Left lung (tissue), 14 donors: ENCODE measurements at places on chromosomes 2 and 18. TPM values are rescaled to one million over a fixed set of nuclear protein-coding genes. Genes with fewer than 3 reads are reported as not detected.

GRCh38 chr2:196182439-196183171 is 11.2 kb upstream of the STK17B start:
- DNase-seq, result no peak

GRCh38 chr2:3148716-3149115 is 228.9 kb downstream of the EIPR1 start:
- no peak for DNase-seq

DNA sequence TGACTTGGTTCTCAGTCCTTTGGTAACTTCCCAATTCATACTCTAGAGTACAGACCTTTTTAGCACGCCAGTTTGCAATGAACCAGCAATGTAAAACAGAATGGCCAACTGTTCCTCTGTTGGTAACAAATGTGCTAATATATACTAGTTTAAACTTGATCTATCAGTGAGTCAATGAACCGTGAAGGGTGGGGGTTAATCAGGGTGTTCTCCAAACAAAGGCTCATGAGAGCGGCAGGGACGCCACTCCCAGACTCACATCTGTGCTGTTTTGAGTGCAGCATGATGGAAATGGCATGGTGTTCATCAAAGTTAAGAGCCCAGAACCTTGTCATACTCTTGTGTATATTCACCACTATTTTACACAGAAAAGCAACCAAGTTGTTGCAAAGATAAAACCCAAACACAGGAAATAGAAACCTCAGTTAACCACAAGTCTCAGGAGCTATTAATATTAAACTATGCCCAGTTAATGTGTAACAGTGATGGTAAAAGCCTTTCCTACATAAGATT is 70.3 kb downstream of the CERKL start:
- no peak for DNase-seq

DNA sequence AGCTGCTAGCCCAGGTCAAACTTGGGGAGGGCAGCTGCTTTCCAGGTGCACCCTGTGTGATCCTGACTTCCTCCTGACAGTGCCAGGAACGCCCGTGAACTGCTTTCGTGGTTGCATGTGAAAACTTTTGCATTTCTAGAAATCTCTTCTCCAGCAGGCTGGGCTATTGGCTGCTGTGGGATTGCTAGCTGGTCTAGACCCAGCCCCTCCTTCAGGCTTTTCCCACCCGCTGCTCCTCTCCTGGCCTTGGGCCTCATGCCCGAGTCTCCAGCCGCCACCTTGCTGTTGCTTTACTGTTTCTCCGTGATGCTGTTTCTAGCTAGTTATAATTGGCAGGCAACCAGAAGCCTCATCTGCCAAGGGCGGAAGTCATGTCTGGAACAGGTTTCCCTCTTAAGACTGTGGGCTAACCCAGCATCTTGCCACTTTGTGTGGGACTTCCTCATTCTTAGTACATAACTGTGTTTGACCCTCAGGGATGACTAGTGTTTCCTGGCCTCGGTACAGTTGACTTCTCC is 27.0 kb upstream of the MGAT4A start:
- peak; percentile 44 for DNase-seq

DNA sequence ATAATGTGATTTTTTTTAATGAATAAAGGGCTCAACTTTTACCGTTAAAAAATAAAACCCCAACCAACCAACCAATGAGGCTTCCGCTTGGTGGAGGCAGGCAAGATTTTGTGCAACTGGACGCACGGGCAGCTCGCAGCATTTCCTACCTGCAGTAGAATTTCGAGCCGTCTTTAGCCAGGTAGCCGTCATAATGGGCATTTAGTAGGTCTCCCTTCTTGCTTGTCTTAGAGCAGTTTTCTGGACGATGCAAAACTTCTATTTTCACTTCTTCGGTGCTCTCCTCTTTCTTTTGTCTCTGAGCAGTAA is 316 bp downstream of the FKBP7 start:
- DNase-seq, result no peak

Gene TUBA4B
- polyA plus RNA-seq, result 1.1 TPM

GRCh38 chr2:981759-982158 is 31.1 kb downstream of the SNTG2 start:
- DNase-seq, result no peak

Gene LCT
- polyA plus RNA-seq, result 0.07 TPM

GRCh38 chr2:134011936-134012586 is 241.8 kb upstream of the MGAT5 start:
- no peak for DNase-seq

Gene GAREM1
- 15.9 TPM for polyA plus RNA-seq

DNA sequence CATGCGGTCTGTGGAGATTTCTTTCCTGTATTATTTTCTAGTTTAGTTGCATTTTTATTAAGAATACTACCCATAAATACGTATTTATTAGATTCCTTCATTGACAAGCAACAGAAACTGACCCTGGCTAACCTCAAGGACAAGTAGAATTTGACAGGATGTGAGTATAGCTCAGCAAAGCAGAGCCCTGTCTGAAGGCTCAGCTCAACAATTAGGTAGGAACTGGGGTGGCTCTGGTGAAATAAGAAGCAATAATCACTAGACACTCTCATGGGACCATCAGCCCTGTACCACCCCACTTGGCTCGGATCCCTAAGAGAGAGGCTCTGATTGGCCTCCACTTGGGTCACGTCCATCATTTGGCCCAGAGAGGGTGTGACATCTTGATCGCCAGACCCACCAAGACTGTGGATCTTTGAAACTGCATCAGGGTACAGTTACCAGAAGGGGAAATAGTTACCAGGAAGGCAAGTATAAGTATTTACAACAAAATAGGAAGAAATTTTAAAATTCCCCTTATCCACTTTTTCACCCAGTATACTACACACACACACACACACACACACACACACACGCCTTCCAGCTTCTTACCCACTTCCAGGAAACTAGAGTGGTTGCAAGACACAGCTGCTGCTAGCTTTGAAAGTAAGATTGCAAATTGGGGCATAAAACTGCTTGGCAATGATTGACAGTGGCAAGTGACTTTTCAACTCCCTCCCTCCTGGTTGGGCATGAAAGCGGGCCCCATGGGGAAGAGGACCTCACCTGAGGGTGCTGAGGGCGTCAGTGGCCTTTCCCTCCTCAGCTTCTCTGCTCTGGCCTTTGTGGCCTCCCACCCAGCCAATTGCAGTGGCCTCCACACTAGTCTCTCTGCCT is 41.8 kb downstream of the KCTD18 start:
- DNase-seq, result no peak

GRCh38 chr2:100043081-100043890 is 99.1 kb downstream of the AFF3 start:
- DNase-seq, result no peak

Gene LIMS1
- polyA plus RNA-seq, result 63.2 TPM

Gene GRP
- polyA plus RNA-seq, result 51.3 TPM

GRCh38 chr2:239589833-239590232 is 189.0 kb upstream of the HDAC4 start:
- DNase-seq, result no peak

Gene MDH1B
- 4.3 TPM for polyA plus RNA-seq

DNA sequence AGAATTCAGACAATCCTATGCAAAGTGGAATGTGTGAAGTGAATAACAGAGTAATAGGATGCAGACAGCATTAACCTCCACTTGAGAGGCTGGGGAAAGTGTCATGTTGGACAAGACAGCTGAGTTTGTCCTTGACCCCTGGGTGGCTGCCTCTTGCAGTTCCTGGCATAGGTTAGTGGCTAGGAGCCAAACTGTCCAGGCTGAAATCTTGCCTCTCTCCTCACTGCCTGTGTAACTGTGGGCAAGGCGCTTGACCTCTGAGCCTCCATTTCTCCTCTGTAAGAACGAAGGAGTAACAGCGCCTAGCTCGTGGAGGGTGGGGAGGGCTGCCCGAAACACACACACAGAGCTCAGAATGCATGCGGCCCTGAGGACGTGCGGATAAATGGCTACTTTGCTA is 34.8 kb upstream of the LDLRAD4 start:
- no peak for DNase-seq

GRCh38 chr18:46891742-46892214 is 25.5 kb downstream of the PIAS2 start:
- DNase-seq, result no peak

DNA sequence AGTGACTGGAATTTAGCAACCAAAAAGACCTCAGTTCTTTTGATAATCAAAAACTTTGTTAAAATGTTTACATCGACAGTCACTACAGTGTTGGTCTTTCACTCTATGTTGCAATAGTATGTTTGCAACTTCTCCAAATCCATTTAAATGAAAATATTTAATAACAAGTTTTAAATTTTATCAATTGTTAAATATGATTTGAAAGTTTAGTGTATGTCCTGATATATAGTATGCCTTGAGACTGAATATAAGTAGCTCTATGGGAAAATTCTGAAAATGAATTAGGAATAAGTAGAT is 109.9 kb downstream of the ANKRD44 start:
- DNase-seq, result no peak

GRCh38 chr18:55338978-55339650 is 248.9 kb downstream of the TCF4 start:
- no peak for DNase-seq

DNA sequence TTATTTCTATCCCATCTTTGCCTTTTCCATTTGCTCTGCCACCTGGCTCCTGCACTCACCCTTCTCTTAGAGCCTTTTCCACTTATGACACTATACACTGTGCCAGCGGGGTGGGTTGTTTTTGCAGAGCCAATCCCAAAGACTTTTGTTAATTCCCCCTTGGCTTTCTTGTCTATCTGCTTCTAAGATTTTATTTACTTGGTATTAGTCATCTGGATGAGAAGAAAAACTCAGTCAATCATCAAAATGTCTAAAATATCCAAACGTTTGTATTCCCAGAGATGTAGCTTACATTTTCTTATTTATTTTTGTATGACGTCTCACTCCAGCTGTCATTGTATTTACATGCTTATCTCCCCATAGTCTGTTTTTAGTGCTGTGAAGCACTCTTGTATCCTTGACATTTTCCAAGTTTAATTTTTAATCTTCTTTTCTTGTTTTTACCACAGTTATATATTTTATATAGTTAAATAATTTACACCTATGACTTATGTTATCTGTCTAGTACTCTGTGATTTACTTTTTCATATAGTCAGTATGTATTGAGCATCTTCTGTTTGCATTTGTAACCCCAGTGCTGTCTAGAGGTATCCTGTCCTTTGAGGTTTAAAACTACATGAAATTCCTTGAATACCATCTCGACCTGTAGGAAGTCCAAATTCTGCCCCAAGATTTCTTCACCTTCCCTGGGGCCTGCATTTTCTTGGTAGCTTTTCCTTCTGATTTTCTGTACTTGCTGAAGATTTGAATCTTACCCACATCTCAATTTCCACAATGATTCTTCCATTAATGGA is 55.1 kb downstream of the COL4A3 start:
- no peak for DNase-seq

GRCh38 chr18:48974304-48975119 is 23.7 kb upstream of the SMAD7 start:
- no peak for DNase-seq

Gene FAM110C
- 7.0 TPM for polyA plus RNA-seq

DNA sequence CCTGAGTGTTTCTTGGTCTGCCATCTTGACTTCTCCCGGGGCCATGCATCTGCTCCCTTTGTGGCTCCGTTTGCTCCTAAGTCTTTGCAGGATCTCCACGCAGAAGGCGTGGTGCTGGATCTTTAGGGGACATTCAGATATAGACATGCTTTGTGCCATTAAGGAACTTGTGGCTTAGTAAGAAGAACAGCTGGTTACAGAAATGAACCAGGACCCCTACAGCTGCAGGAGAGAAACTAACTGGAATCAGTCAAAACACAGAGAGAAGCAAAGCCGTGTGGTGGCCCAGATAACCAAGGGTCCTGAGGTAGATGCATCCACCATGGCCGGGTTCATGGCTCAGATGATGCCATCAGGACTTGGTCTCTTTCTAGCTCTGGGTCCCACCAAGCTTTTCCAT is 97.6 kb downstream of the SH3RF3 start:
- DNase-seq, result no peak

DNA sequence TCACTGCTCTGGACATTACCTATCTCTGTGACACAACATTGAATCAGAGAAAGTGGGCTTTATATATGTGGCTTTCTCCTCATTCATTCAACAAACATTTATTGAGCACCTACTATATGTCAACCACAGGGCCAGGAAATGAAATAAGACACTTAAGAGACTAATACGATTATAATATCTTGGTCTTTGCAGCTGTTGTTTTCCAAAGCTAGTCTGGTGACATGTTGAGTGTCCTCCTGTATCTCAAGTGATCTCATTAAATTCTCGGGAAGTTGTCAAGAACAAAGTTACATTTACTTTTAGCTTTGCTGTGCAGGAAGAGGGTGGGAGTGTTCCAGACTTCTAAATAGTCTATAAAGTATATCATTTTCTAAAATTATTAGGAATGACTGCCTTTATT is 164.6 kb upstream of the SP5 start:
- no peak for DNase-seq

Gene RUFY4
- polyA plus RNA-seq, result 0.45 TPM

Gene GDF7
- 0.23 TPM for polyA plus RNA-seq

GRCh38 chr2:175744000-175744399 is 258.1 kb downstream of the LNPK start:
- no peak for DNase-seq

Gene GRHL1
- polyA plus RNA-seq, result 6.4 TPM

- DNase-seq, result no peak
Measured at GRCh38 chr18:44636241-44636640, 44.4 kb upstream of the SETBP1 start.

DNA sequence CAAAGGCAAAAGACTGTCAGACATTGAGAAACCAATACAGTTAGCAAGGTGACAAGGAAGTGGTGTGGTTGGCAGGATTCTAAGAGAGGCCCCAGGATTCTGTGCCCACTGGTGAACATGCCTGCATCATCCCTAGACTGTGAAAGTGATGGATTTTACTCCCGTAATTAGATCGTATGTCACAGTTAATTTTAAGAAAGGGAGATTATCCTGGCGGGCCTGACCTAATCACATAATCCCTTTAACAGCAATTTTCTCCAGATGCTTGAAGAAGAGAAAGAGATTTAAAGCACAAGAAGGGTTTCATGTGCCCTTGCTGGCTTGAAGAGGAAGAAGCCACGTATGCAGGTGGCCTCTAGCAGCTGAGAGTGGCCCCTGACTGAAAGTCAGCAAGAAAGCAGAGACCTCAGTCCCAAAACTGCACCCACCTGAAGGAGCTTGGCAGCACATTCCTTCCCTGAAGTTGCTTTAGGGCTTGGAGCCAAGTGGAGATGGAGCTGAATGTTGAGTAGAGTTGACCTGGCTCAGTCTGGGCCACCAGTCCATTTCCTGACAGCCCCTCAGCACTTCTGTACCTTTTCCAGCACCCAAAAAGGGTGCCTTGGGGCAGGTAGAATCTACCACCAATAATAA is 49.1 kb downstream of the GTF3C3 start:
- DNase-seq, result no peak
